NCI-H526 treated with DMSO at 0.1 percent for 48 hours (cell line): ENCODE measurements at places on chromosomes 5 and 9.
A peak's percentile ranks its signal among the peaks of the same experiment; 100 is the strongest.

- DNase-seq: no peak
These were observed 15.3 kb downstream of the TRMO start for GRCh38 chr9:97907046-97907445.

DNA sequence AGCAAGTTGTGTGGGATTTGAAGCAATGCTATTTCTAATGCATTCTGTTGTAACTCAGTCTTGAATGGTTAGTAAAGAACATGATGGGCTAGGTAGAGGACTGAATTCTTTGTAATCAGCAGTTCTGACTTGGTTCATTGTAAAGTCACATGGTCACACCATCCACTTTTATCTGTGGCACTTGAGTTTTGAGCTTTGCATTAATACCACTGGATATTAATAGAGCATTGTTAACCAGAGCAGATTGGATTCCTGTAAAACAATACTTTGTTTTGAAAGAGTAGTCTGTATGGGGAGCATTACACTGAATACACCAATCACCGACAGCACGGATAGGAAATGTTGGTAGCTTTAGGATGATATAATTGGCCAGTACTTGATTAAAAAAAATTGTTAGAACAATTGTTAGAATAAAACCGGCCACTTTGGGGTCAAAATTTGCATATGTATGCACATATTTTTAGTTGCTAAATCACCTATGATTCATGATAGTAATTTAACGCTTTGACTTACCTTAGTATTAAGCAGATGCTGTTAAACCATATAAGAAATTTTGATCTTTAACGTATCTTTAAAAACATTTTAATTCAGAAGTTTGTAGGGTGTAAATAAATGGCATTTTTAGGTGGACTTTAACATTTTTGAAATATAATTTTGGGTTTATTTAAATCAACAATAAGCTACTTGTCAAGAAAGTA is 17.4 kb downstream of the SLC12A2 start:
- no peak for DNase-seq

- DNase-seq: no peak
These were observed 335.8 kb upstream of the DAB2 start for GRCh38 chr5:39760385-39761198.

DNA sequence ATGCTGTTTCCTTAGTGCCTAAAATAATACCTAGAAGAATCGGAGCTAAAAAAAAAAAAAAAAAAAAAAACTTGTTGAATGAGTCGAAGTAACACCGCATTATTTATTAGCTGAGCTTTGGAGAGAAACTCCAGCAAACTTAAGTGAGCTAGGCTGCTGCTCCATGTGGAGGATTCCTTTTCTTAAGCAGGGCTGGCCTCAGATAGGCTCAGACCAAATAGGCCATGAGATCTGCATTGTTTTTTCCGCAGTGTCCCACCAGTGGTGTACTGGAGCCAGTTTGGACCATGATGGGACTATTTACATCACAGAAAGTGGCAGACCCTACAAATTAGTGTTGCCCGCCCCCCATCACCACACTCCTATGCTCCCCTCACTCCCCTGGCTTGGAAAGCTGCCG is 341.4 kb downstream of the DTWD2 start:
- no peak for DNase-seq

- DNase-seq: no peak
These were observed 11.1 kb downstream of the MATR3 start for GRCh38 chr5:139304391-139305324.

DNA sequence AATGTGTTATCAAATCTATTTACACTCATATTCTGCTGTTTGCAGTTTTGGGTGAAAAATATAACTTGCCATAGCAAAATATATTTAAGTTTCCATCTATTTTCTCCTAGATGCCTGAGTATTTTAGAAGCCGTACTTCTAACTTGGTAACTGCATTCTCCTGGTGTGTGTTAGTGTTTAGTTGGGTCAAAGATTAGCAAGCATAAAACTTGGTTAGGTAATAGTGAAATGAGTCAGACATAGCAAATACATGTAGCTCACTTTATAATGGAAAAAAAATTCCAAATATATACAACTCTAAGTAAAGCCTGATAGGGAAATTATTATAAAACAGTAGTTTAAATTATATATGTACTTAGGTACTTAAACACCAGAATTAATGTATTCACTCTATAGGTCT is 640.7 kb upstream of the ST8SIA4 start:
- DNase-seq: no peak

DNA sequence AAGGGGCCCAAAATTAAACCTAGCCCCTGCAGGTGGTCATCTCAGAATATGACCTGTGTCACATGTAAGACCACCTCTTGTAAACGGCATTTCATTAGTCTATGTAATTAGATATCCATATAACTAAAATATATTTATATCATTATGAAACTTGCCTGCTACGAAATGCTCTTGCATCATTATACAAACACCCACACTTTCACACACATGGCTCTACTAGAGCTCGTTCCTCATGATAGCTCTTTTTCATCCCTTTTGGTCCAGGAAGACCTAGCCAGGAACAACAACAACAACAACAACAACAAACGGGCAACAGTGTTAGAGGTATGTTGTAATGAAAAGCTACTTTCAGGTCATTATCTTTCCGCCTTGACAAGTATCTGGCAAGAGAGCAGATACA is 58.6 kb downstream of the LHFPL2 start:
- no peak for DNase-seq

- DNase-seq: no peak
These were observed 10.6 kb downstream of the SNAPC4 start for GRCh38 chr9:136389396-136389795.

GRCh38 chr9:129860653-129861446 is 25.6 kb downstream of the USP20 start:
- no peak for DNase-seq

DNA sequence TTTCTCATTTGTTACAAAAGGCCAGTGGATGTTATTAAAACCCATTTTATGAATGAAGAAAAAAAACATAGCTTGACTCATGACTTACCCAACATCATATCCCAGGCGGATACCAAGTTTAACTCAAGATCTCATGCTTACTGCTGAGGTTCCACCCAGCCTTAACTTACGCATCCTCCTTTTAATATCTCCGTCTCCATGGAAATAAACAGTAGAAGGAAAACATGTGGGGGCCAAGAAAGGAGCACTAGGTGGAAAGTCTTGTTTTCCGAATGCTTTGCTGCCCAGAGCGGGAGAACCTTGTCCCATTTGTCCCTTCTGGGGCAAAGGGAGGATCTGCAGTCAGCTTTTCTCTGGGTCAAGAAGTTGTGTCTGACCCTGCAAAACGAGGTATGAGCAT is 44.1 kb downstream of the ANGPTL2 start:
- DNase-seq: no peak

DNA sequence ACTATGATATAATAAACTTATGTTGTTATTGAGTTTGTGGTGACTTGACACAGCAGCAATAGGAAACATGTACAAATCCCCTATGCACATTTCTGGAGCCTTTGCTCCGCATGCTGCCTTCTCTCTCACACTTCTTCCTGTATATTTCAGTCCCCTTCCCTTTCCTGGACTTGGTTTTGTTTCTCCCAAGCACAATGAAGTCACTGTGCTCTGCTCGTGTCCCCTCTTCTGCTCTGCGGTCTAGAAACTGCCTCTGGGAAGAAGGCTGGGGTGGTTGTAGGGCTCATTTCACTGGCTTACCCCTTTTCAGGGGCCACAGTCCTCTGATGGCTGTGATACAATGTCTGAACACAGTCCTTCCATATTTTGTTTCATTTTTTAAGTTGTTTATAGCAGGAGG is 15.7 kb upstream of the FGD3 start:
- no peak for DNase-seq

- no peak for DNase-seq
These were observed 118.7 kb upstream of the SNX2 start for GRCh38 chr5:122656160-122656559.

DNA sequence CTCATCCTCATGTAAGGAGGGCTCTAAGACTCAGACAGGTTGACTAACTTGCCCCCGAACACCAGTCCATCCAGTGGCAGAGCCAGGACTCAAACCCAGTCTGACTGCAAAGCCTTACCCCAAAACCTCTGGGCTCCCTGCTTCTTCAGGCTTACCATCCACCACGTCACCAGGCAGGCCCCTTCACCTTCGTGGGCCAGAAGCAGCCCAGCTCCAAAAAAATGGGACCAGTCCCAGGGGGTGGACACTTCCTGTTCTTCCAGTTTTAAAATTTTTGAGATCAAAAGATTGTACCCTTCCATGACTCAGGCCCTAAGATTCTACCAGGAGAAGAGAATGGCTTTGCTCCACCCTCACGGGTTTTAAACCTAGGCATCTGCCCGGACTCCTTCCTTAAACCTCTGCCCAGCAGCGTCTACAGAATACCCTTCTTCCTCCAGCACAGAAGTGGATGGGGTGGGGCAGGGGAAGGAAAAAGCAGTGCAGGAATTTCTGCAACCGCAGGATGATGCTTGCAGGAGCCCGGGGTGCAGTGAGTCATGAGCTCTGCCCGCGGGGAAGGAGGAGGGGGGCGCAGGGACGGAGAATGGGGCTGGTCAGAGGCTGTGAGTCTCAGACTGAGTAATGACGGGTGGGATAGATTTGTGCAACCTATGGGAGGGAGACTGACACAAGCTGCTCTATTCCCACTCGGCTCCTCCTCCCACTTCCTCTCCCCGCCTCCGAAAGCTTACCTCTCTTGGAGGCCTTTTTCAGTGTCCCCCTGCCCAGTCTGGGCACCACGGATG is 50.4 kb upstream of the STXBP1 start:
- DNase-seq: no peak

GRCh38 chr5:34751807-34752736 is 86.9 kb upstream of the TTC23L start:
- no peak for DNase-seq

DNA sequence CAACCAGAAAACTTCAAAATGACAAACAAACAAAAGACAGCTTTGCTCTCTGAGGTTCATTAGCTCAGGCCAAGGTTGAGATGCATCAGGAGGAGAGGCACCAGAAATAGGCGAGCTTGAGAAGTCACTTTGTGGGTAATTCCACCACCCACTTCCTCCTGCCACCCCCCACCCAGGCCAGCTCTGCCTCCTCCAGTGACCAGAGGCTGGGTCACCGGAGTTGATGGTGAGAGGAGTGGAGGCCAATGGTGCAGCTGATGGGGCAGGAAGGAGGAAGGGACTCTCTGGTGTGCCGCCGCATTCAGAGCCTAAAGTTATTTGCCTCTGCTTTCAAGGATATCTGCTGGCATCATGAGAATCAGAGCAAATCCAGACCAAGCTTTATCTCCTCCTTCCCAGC is 73.8 kb upstream of the ASTN2 start:
- no peak for DNase-seq

GRCh38 chr5:176497852-176498251 is 39.4 kb downstream of the RNF44 start:
- no peak for DNase-seq

DNA sequence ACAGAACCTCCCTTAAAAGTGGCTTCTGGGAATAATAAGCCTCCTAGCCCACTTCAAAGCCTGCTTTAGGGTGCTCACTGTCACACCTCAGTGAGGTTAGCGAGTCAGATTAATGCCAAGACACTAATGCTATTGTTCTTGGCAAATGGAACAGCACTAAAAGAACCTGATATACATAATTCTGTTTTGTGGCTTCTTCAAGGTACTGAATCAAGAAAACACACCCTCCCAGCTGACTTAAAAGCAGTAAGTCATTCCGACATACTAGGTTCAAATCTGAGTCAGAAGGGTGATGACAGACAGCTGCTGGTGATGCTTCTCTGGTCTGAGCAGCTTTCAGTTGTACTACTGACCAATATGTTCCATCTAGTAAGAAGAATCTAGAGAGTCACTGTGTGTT is 121.6 kb downstream of the OXCT1 start:
- no peak for DNase-seq

- no peak for DNase-seq
These were observed 47.6 kb downstream of the ECPAS start for GRCh38 chr9:111436571-111436970.

DNA sequence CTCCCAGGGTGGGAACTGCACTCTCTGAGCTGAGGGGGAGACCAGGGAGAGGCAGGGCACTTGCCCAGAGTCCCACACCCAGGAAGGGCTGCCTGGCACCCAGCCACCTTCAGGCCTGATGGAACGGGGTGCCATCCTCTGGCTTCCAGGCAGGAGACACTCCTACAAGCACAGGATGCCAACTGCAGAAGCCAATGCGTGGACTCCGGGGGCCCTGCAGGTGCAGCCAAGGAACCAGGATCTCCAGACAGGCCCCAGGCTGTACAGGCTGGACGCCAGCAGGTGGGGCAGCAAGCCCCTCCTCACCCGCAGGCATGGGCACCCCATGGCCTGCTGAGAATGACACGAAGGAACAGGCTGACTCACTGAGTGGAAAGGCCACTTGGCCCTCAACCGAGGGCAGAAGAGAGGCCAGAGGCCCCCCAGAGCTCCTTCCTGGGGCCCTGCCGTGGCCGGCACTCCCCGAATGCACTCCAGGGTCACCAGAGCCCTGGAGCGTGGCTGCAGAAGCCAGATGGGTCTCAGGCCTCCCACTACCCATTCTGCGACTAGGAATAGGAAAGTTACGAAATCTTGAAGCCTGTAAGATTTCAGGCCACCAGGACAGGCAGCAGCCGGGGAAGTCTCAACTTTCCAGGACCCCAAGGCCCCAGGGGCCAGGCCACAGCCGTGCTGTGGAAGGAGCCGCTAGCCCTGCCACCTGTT is 15.7 kb downstream of the NACC2 start:
- peak; percentile 39 for DNase-seq

- DNase-seq: no peak
These were observed at the start of gene SUSD1 for GRCh38 chr9:112174965-112175795. Gene SUSD1 (minus strand): TSS chr9:112175297. CDS start chr9:112175235, 62 bp downstream.

DNA sequence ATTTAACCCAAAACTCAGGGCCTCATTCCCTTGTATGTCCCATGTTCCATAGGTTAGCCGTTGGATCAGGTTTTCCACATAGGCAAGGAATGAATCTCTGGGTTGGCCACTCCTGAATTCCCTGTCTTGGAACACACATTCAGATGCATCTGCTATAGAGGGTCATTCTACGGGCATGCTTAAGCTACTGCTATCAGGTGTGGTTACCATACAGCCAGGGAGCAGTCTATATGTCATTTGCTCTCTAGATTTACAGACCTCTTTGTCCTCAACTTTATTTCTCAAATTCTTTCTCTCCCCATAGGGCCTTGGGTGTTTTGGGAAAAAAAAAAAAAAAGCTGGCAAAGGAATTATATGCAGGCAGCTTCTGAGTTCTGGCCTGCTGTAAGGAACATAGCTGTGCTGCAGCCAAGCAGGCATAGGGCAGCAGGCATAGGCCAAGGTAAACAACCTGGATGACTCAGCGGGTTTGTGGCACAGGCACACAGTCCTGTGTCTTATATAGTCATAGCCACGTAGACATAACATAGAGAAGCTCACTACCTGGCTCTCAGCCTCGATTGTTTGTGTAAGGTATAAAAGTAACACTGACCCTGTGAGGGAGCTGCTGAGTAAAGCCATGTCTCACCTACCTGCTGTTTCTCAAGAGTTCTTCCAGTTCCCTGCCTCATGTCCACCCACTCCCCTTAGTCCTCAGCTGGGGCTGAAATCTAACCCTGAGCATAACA is 141.5 kb downstream of the OSTF1 start:
- no peak for DNase-seq

DNA sequence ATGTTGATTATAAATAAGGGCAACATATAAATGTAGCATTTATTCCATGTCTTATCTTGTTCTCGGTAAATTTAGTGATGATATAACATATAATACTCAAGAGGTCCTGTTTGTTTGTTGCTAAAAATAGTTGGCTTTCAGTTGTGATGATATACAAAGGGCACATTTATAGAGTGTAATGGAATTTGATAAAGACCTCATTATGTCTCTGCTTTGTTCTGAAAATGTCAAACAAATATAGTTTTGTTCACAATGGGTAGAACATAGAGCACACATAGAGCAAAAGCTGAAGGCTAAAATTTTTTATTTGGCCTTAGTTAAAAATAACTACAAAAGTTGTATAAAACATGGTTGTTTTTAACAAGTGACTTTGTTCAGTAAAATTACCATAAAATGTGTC is 477.1 kb upstream of the SMC2 start:
- no peak for DNase-seq
